Fibroblast of the aortic adventitia (primary cell): ENCODE measurements at places on chromosomes 11 and 22. TPM values are rescaled to one million over a fixed set of nuclear protein-coding genes. Genes with fewer than 3 reads are reported as not detected.

- DNase-seq: no peak
Measured at GRCh38 chr11:129578006-129578405, 202.4 kb downstream of the BARX2 start.

DNA sequence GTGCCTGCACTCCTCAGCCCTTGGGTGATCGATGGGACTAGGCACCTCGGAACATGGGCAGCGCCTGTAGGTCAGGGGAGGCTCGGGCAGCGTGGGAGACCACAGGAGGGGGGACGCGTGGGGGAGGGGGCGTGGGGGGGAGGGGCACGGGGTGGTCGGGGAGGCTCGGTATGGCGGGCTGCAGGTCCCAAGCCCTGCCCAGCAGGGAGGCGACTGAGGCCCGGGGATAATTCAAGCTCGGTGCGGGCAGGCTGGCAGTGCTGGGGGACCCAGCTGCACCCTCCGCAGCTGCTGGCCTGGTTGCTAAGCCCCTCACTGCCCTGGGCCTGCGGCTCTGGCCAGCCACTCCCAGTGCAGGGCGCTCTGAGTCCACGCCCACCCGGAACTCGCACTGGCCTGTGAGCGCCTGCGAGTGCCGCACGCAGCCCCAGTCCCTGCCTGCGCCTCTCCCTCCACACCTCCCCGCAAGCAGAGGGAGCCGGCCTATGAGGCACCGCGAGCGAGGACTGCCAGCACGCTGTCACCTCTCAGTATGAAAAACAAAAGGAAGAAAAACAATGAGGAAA lies 1698.3 kb upstream of the RAG2 start:
- DNase-seq: no peak

DNA sequence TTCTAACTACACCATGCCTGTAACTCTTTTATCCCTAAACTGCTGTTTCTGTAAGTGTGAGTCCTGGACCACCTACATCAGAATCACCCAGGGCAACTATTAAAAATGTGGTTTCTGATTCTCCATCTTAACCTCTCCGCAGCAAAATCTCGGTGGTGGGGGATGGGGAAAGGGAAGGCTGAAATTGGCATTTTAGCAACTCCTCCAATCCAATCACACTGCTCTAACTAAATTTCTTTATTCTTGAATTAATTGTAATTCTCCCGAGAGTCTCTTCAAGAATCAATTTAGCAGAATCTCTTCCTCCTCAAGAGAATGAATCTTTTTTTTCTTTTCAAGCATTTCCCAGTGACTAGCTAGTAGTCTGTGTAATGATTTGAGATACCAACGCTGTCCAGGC lies 36.2 kb downstream of the SEZ6L start:
- DNase-seq: no peak

Gene NPAS4
- 0.18 TPM in 1 of 2 replicates, not detected in the other for total RNA-seq

GRCh38 chr22:19730655-19731360 lies 7.5 kb downstream of the GP1BB start:
- peak; percentile 75 for DNase-seq

Gene KRTAP5-10
- not detected in 2 replicates for total RNA-seq

DNA sequence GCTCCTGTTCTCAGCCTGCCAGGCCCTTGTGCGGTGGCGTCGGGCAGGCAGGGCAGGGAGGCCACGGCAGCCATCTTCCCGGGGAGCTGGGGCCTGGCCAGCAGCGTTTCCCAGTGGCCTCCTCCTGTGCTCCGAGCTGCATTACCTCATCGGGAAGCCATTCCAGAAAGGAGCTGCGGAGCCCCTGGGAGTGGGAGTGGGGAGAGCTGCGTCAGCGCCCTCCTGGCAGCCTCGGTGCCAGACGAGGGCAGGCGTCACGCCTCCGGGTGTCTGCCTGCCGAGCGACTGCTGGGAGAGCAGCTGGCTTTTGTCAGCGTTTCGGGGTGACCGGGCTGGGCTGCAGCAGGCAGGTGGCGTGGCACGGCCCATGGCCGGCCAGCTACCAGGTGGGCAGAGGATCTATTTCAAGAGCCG lies 30.9 kb upstream of the WNT7B start:
- peak; percentile 97 for DNase-seq

DNA sequence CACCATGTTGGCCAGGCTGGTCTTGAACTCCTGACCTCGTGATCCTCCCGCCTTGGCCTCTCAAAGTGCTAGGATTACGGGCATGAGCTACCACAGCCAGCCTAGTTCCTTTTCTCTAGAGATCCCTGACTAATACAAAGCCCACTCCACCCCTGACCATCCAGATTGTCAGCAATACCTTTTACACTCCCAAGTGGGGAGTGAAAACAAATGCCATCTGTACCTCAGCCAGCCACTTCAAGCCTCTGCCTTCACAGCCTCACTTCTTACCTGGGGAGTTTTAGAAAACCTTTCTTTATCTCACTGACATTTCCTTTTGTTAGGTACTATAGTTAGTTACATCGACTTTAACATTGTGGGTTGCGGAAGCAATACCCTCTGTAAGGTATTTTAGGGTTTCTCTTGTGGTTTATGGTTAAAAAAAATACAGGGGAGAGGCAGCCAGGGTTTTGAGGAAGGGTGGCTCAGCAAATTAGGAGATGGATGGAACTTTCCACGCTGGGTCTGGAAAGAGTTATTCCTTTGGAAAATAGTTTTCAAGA lies 8.9 kb downstream of the TOM1 start:
- no peak for DNase-seq

DNA sequence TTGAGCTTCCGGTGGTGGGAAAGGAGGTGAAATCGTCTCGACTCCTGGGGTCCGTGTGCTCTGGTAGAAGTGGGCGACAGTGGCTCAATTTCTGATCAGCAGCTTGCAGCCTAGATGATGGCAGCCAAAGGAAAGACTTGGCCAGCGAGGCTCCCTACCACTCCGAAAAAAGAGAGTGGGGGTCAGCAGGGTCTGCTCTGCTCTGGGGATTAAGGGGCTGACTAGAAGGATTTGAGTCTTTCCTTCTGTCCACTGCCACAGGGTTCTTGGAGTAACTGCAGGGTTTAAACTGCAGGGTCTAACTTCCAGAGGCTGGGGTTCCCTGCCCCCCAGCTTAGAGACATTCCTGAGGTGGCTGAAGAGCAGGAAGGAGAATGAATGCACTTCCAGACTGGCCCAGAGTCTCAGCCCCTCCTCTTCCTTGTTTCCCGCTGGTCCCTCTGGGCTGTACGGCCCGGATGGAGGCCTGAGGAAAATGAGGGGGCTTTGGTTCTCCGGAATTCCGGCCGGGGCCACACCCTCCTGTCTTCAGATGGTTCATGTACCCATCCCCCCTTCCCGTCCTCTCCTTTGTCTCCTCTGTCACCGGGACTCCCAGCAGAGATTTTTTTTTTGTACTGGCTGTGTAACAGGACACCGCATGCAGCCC lies 907 bp downstream of the SERPINH1 start:
- DNase-seq: peak; percentile 53

GRCh38 chr11:108559904-108560303 lies 33.7 kb downstream of the EXPH5 start:
- peak; percentile 76 for DNase-seq

DNA sequence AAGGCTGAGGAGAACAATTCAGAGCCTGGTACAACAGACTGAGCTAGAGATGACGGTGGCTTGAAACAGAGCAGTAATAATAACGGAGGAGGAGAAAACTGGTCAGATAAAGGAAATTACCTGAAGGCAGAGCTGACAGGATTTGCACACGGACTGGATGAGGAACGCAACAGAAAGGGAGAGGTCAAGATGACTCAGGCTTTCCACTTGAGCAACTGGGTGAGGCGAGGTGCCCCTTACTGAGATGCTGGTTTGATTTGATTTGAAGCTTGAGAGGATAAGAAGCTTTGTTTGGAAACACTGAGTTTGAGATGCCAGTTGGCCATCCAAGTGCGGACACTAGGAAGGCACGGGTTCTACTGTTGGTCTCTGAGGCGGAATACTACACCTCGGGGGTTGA lies 35.4 kb upstream of the NRIP3 start:
- no peak for DNase-seq

DNA sequence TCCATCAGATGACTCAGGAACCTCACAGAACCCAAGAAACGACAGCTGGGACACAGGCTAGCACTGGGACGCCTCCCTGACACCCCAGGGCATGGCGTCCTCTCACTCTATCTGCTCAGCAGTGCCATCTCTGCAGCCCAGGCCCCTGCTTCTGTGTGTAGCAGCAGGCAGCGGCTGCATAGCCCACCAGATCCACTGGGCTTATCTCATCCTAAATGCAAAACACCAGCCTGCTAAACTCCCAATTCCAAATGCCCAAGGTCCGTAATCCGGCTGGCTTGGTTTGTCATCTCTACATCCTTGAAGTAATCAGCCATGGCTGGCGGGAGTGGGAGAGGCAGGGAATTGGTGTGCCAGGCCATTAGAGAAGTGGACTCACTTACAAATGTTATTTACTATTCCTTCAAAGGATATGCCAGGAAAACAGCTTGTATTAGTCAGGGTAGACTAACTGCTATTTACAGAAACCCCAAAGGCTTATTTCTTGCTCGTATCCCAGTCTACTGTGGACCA lies 30.7 kb downstream of the SPATA19 start:
- no peak for DNase-seq

- DNase-seq: peak; percentile 66
Measured at GRCh38 chr11:75924966-75925784, 110.2 kb downstream of the UVRAG start.

Gene NRXN2
- total RNA-seq: 3.3 and 3.4 TPM in 2 replicates

DNA sequence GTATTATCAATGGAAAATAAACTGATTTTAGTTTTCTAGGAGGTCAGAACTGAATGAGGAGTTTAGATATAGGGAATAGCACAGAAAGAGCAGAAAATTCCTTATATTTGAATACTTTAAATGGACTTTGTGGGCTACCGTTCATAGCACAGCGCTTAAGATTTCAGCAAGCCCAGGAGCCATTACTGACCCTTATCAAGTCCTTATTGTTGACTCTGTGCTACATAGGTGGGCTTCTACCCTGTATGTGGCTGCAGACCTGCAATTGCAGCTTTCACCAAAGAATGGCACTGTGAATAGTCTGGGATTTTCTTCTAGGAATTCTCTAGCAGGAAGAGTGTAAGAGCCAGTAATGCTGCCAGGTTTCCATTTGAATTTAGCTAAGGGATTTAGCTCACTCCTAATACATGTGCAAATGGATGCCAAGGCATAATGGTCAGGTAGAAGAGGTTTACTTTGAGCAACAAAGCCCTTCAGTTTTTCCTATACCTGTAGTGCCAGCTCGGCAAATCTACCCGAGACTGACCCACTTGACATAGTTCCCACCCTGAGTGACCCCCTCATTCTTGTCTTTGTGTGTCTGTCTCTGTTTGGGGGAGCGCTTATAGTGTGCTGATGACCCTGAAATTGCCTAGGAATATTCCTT lies 42.5 kb upstream of the DLAT start:
- no peak for DNase-seq

DNA sequence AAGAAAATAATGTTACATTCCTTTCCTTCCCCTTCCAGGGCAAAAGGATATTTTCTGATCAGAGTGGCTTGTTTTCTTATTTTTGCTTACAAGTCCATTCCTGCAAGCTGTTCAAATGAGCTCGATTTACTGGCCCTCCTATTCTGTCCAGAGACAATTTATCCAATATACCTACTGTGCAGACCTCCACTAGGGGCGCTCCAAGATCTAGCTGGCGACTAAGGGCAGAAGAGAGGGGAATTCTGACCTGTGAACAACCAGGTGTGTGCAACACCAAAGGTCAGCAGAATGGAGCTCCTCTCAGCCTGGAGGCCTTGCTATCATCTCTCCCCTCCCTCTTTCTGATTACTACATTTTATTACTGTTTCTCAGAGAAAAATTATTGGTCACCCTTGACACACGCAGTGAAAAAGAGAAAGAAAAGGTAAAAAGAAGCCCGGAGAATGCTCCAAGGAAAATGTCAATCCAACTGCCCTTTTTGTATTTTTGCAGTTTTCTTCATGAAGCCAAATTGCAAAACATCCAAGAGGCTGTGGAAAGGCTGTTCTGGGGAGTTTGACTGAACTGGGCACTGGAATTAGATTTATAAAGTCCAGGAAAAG lies 3.2 kb downstream of the SEZ6L start:
- DNase-seq: peak; percentile 0

- DNase-seq: peak; percentile 33
Measured at GRCh38 chr11:114310095-114310494, 13.9 kb downstream of the NNMT start.

- no peak for DNase-seq
Measured at GRCh38 chr11:6771926-6772893, at the start of gene OR2AG2. TSS of gene OR2AG2 (minus strand) at chr11:6771976. CDS start at chr11:6768957, 3,019 bp downstream.

GRCh38 chr11:8793114-8793777 lies 110.7 kb downstream of the RPL27A start:
- no peak for DNase-seq

Gene LRRC74B
- total RNA-seq: not detected in 2 replicates

DNA sequence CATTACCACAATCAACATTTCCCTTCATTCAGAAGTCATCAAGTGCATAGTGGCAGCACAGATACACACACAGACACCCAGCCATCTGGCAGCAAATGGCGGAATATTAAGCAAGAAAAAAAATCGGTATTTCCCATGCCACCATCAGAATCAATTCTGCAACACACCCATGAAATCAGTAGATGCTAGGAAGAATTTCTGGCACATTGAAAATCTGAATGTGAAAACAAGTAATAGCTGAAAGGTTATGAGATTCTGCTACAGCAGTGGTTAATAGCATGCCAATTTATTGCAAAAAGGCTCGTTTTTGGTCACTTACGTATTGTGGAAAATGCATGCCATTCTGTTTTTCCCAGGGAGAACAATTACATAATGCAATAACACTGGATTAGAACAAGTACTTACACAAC lies 91.1 kb downstream of the PICALM start:
- peak; percentile 44 for DNase-seq

DNA sequence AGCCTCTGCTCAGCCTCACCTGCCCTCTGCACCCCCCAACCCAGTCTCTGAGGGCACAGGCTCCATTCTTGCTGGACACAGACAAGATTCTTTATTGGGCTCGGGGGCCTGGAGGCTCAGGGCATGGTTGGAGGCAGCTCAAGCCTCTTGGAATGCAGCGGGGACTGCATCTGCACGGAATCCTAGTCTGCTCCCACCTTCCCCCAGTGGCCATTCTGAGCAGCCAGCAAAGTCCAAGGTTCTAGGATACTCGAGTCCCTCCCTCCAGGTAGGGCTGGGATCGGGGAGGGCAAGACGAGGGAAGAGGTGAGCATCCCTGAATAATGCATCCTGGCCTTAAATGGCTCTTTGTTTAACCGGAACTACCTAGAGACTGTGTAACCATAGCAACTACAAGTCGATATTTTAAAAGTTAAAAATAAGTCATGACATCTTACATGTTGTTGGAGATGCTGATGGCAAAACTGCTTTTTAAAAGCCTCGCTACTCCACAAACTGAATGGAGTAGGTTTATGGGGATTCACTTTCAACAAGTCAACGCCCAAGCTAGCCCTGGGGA lies 10.7 kb upstream of the IGSF22 start:
- DNase-seq: no peak

Gene SHANK3
- total RNA-seq: 0.90 and 0.98 TPM in 2 replicates

GRCh38 chr11:134654161-134654915 lies 242.3 kb upstream of the B3GAT1 start:
- no peak for DNase-seq

Gene HDAC10
- 15.4 and 26.7 TPM in 2 replicates for total RNA-seq

DNA sequence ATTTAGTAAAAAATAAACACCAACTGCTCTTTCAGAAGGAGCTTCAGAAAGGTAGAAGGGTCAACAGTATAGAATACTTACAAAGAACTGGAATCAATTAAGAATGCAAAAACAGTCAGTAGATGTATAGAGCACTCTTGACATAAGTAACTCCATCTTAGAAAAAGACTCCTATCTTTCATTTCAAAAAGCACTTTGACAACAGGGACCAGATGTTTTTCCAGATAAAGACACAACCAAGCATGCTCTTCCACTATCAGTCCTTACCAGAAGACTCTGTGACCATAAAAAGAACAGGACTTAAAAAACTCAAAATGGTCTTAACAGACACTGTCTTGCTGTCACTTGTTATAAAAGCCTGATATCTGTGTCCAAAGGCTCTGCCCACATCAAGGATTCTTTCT lies 5.2 kb downstream of the SLC25A17 start:
- DNase-seq: no peak

Gene TNNI2
- total RNA-seq: not detected in 2 replicates
